ENCODE measurements at places on chromosomes 4 and X.

- no peak for DNase-seq
These were observed 47.6 kb downstream of the SH3KBP1 start for GRCh38 chrX:19839770-19840254.

- DNase-seq: no peak
These were observed 8.5 kb upstream of the NXF3 start for GRCh38 chrX:103101299-103102042.

GRCh38 chrX:10244915-10245622 is 88.3 kb downstream of the CLCN4 start:
- DNase-seq: no peak

DNA sequence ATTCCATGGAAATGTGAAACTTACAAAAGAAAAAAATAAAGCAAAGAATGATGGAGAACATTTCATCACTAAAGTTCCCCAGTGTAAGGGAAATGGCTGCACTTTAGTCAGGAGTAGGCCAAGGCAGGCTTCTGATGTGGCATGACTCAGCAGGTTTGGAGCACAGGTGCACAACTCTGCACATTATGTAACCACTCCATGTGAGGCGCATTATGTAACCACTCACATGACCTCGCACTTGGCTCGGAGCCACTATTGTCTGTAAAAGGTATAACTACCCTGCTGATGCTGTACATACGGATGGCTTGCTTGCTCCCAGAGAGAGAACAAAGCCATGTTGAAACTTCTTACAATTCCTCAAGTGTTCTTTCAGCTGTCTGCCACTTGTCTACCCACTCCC is 727.6 kb downstream of the TRAM1L1 start:
- no peak for DNase-seq

- DNase-seq: peak; percentile 64
These were observed at the start of gene TIMM8A for GRCh38 chrX:101348452-101349192. TSS of gene TIMM8A (minus strand) at chrX:101348742. CDS start at chrX:101348664, 78 bp downstream.

DNA sequence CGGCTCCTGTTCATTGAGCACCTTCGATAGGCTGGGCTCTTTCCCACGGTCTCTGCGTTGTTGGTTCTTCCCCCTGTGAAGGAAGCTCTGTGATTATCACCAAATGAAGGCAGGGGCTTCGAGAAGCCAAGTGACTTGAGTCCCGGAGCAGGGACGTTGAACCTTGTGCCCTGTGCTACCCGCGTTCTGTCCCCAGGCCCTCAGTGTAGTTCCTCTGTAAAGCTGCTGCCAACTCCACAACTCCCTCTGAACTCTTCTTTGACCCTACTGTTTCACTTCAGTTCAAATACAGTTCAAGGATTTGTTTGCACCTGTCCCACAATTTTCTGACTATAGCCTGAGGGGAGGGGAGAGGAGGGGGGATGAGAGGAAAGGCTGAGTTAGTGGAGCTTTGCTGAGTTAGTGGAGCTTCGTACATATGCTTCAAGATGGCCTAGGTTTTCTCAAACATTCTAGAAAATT is 635 bp upstream of the PHF8 start:
- peak; percentile 0 for DNase-seq

DNA sequence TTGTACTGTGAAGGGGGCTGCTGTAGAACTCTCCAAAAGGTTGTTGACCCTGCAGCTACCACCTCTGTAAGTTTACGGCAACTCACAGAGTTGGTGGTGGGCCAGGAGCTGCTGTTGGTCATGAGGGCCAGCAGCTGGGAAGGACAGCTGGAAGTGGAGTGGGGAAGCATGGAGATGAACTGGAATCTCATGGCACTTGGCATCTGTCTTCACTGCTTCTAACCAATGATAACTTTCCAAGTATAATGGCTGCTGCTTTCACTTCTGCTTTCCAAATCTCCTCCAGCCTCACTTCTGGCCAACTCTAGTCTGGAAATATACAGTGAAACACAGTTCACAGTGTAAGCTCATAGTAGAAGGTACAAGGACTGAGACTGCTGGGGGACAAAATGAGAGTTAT is 126.5 kb upstream of the INTU start:
- DNase-seq: no peak

DNA sequence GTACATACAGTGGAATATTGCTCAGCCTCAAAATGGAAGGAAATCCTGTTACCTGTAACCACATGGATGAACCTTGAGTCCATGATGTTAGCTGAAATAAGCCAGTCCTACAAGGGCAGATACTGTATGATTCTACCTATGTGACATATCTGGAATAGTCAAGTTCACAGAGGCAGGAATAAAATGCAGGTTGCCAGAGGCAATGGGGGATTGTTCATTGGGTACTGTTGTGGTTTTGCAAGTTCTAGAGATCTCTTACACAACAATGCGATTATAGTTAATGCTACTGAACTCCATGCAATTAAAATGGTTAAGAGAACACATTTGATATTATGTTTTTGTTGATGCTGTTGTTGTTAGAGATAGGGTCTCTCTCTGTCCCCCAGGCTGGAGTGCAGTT is 74.6 kb downstream of the SHROOM2 start:
- DNase-seq: no peak

DNA sequence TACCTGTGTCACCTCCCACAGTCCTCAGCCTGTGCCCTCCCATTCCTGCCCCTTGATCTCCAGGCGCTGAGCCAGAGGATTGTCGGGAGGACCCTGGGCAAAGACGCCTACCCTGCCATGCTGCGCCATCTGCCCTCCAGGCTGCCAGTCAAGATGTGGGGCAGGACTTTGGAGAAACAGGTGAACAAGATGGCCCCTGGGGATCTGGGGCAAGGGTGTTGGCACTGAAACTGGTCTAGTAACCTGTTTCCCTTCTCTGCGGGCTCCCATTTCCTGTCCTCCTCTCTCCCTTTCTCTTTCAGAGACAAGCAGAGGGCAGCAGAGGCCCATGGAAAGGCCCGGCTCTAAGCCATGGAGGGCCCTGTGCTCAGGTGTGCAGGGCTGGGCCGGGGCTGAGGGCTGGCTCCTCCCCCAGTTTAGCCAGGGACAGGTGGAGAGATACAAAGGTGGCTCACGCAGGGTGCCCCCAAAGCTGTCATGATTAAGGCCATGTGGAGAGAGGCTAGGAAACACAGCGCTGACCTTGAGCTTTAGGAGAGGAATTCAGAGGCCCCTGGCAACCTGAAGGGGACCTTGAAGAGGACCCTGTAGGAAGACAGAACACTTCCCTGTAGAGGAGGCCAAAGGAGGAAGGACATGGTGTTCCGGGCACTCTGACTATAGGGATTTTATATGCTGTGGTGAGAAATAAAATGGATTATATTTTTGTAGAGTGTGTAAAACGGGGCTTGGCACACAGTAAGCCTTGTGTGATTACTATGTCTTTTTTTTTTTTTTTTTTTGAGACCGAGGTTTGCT is at the start of gene GLOD5:
TSS of gene GLOD5 (plus strand) at position 74 of the 798 bp plus-strand sequence. CDS start at position 118, 44 bp downstream.
- no peak for DNase-seq

DNA sequence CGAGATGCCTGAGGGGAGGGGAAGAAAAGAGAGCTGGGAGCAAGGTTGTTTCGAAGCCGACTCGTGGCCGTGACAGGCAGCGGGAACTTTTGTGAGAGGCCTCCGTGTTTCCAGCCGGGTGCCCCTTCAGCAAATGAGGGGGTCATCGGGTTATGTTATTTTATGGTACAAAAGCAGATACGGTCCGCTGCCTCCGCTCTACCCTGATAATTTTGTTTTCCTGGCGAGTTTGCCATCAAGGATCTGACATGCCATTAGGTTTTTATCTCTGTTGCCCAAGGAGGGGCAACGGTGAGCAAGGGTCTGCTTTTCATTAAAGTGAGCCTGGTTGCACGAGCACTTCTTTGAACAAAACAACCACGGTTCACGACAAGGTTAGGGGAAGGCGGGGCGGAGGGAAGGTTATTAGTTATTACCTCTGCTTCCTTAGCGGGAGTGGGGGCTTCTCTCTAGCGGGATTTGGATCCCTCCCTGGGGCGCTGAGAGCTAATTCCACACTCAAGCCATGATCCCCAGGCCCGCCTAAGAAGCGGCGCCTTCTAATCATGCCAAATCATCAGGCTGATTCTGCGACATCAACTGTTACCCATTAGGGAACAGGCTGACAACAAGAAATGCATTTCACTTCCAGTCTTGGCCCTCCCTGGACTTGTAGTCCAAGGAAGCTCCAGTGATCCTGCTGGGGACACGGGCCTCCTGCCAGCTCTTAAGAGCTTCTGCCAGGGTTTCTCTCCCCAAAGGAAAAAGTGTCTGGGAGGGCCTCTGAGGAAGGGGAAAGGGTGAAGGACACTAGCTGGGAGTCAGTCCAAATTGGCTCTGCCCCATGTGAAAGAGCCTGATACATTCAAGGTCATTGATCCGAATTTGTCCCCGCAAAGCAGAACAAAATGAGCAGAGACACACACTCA is 617.7 kb downstream of the MID1IP1 start:
- no peak for DNase-seq

DNA sequence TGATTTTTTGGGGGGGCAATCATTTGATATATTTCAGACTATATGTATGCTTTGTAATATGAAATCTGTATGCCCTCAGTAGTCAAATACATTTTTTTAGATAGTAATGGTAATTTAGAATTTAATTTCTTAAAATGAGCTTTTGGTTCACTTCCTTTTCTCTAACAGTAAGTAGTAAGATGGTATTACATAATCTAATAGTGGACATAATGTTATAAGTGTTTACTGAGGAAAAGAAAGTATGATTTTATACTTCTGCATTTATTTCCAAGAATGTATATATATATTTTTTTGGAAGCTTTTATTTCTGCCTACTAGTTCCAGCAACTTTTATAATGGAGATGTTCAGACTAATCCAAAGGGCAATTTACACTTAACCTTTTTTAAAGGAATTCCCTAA is 1450.7 kb upstream of the TENM3 start:
- DNase-seq: no peak

GRCh38 chr4:25970691-25971432 is 56.8 kb downstream of the SMIM20 start:
- no peak for DNase-seq
